ENCODE measurements at places on chromosomes 5 and 9.

DNA sequence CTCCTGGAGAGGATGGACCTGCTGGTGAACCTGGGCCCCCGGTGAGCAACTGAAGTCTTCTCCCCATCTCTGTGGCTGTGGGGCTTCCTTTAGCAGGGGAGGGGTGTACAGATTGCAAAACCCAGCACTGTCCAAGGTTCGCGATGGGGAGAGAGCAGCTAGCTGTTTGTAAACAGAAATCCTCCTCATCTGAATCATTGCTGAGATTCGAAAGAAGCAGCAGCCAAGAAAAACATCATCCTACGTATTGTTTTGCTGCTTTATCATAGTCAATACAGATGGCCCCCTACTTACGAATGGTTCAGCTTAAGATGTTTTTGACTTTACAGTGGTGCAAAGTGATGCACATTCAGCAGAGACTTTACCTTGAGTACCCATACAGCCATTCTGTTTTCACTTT lies 80.0 kb upstream of the TGFBR1 start:
- no peak for DNase-seq

DNA sequence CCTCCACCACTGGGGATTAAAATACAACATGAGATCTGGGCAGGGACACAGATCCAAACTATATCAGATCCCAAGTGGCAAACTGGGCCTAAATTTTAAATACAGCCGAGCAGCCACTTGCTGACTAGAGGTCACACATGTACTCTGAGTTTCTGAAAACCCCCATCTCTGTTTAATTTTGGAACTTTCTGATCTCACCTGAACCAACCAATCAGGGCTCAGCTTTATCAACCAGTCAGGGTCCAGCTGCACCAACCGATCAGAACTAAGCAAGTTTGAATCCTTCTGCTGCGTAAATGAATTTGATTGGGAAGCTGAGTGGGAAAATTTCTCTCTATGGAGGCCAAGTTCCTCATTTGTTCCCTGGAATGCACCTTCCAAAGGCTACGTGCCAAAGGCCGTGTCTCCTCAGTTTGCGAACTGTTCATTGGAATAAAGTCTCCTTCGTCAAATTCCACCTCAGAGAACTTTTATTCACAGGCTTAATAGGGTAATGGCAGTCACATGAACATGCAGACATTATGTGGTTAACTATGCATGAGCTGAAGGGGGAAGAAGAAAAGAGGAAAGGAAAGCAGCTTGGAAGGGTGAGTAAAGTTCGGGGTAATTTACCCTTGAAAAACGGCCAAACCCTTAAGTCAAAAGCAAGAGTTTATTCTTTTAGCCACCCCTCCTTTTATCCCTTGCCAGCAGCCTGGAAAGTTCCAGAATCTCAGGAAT lies 3.7 kb downstream of the CD180 start:
- DNase-seq: no peak

GRCh38 chr5:36528588-36528987 lies 77.8 kb upstream of the SLC1A3 start:
- no peak for DNase-seq

GRCh38 chr5:92629000-92629399 lies 952.0 kb downstream of the NR2F1-AS1 start:
- no peak for DNase-seq

DNA sequence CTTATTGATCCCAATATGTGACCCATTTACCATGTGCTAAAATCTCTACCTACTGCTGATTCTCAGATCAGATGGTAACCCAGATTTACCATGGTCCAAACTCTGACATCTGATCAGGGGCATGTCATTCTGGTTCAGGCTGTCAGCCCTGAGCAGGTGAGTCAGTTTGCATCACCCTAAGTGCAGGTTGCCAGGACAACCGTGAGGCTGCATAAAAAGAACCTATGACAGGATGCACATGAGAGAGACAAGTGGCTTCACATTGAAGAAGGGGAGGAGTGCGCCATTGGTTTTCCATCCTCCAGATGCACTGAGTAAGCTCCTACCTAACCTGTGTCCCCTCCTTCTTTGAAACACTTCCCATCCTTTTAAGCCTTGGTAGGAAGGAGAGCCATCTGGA lies 801 bp upstream of the PRSS3 start:
- no peak for DNase-seq

Data from stimulated activated naive CD8-positive, alpha-beta T cell treated with anti-CD3 and anti-CD28 coated beads, Interleukin-15, Interleukin-2, amounts not matched to agents 100 U/mL and 50 U/mL, for 24 hours (primary cell).